ENCODE measurements at places on chromosomes 4 and X.

- peak; percentile 42 for DNase-seq
Observed at GRCh38 chrX:6052111-6052745, 176.4 kb downstream of the NLGN4X start.

DNA sequence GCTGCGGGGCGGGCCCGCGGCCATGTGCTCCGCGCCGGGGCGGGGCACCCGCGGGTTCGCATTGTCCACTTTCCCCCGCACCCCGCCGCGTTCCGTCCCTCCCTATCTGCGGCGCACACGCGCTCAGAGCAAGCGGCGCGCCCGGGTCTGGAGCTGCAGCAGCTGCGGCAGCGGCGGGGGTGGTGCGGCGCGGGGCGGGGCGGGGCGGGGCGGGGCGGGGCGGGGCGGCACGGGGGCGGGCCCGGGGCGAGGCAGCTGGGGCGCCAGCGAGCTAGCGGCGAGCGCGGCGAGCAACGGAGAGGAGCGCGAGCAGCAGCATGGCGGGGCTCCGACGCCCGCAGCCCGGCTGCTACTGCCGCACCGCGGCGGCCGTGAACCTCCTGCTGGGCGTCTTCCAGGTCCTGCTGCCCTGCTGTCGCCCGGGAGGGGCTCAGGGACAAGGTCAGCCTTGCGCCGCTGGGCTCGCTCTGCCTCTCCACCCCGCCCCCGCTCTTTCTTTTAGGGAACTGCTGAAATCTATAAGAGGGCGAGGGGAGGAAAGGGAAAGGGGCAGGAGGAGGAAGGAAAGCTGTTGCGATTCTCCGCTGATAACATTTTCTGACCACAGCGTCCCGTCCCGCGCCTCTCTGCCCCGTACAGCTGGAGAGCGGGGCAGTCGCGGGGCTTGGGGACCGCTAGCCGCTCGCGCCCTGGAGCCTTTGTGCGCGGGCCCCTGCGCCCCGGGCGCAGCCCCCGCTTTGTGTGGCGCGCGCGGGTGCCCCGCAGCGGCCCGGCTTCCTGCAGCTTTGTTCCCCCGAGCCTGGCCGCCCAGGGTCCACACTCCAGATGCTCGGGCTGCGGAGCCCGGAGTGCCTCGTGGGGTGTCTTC lies at the start of gene TMEM131L:
TSS of gene TMEM131L (plus strand) at position 280 of the 868 bp plus-strand sequence. CDS start at position 318, 38 bp downstream.
- DNase-seq, result no peak

DNA sequence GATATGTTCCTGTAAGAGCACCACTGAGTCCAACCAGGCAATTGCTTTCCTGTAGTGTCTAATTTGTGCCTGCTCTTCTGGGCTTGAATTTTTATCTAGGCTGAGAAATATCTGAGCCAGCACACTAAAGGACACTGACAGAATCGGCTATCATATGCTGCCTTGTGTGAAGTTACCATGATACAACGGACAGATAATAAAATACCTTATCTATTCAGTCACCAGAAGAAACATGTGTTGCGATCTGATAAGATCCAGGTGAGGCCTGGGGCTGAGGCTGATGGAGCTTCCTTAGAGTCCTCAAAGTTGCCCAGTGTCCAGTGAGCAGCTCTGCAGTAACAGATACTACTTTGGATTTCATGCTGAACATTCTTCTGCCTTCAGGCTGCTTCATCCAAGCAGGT lies 111.8 kb downstream of the ZNF518B start:
- DNase-seq, result no peak

- no peak for DNase-seq
Observed at GRCh38 chrX:68443155-68443868, 10.0 kb upstream of the OPHN1 start.

- DNase-seq, result no peak
Observed at GRCh38 chr4:6049985-6050384, 31.8 kb upstream of the C4orf50 start.

GRCh38 chr4:48654015-48654664 lies 125.9 kb downstream of the FRYL start:
- DNase-seq, result no peak

GRCh38 chr4:8071766-8072165 lies 86.8 kb downstream of the ABLIM2 start:
- no peak for DNase-seq

DNA sequence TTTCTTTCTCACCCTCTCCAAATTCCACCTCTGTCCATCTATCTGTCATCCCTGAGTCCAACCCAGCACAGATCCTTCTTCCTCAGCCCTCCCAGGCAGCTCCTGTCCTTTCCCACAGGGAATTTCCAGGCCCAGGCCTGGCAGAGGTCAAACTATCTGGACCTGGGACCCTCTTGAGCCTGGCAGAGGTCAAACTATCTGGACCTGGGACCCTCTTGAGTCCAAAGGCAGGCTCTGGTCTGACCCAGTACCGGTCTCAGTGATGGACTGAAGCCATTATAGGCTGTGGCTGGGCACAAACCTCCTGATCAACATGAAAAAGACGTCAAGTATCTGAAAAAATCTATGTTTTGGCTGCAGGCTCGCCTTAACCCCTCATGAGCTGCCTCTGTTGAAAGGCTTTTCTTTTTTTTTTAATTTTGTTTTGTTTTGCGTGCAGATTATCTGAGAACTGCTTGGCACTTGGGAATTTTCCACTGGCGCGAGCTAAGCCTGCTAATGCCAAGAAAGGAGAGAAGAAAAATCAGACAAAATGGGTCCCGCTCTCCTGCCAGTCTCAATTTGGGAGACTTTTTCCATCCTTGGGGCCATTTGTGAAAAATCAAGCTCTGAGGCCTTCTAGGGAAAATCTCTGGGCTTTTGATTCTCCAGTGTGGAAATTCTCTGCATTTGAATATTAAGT lies 31.2 kb downstream of the MSX1 start:
- no peak for DNase-seq

GRCh38 chr4:160020804-160021203 lies 917.9 kb downstream of the RAPGEF2 start:
- no peak for DNase-seq

DNA sequence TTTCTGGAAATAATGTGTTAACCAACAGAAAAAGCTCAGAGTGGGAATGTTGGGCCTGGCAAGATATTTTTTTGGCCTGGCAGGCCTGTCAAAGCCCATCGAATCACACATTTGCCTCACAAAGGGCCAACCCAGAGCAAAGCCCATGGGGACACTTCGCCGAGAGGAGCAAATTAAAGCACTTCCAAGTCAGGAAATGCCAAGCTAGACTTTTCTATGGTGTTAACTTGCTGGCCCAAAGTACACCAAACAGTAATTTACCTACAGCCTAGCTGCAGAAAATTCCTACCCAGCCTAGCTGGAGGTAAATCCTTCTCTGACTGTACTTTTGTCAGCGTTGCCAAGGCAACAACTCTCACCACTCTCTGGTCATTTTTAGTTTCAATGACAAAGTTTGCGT lies 288.6 kb upstream of the LDB2 start:
- DNase-seq, result no peak

DNA sequence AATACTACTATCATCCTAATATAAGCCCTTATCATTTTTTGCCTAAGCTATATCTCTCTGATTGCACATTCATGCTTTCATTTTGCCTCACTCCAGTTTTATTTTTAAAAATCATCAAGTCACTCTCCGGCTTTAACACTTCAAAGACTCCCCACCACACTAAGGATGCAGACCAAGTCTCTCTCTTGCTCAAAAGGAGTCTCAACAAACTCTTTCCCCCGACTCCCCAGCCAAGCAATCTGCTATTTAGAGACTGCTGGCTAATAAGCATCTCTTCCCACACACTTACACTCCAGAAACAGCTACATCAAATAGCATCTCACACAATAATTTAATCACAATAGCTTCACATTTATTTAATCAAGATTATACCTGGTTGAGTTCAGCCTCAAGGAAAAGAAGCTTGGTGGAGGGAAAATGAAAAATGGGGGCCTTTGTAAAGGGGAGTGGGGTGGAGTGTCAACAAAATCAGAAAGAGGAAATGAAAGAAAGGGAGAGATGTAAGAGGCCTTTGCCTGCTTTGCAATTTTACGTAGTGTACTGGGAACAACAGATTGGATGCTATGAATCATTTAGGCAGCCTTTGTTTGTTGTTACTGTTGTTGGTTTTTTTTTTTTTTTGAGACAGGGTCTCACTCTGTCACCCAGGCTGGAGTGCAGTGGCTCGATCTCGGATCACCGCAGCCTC lies 104.1 kb upstream of the MCF2 start:
- DNase-seq, result no peak

DNA sequence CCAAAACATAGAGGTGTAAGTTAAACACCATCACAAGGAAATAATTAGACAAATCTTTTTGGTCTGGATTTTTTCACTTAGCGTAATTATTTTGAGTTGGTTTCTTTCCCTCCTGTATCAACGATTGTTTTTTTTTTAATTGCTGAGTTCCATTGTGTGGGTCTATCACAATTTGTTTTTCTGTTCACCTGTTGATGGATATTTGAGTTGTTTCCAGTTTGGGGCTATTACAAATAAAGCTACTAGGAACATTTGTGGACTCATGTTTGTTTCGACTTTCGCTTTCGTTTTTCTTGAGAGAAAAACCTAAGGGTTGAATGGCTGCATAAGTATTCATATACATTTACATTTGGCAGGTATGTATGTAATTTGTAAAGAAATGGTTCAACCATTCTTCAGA lies 20.4 kb upstream of the FBXW7 start:
- DNase-seq, result no peak

- DNase-seq, result no peak
Observed at GRCh38 chr4:90112715-90113114, 14.5 kb upstream of the CCSER1 start.

- no peak for DNase-seq
Observed at GRCh38 chr4:141575884-141576283, 60.5 kb upstream of the IL15 start.

- DNase-seq, result no peak
Observed at GRCh38 chr4:38995660-38996005, 36.6 kb downstream of the TMEM156 start.

DNA sequence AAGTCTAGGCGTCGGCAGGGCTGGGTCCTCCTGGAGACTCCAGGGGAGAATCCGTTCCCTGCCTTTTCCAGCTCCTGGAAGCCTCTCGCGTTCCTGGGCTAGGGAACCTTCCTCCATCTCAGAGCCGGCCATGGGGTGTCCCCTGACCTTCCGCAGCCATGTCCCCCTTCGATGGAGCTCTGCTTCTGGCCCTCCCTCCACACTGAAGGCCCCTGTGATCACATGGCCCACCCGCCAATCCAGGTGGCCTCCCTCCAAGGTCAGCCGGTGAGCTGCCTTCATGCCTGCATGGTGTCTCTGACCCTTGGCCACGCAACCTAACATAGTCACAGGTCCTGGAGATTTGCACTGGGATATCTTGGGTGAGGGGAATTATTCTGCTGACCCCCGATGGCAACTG lies 69.6 kb downstream of the TRMT44 start:
- peak; percentile 40 for DNase-seq

DNA sequence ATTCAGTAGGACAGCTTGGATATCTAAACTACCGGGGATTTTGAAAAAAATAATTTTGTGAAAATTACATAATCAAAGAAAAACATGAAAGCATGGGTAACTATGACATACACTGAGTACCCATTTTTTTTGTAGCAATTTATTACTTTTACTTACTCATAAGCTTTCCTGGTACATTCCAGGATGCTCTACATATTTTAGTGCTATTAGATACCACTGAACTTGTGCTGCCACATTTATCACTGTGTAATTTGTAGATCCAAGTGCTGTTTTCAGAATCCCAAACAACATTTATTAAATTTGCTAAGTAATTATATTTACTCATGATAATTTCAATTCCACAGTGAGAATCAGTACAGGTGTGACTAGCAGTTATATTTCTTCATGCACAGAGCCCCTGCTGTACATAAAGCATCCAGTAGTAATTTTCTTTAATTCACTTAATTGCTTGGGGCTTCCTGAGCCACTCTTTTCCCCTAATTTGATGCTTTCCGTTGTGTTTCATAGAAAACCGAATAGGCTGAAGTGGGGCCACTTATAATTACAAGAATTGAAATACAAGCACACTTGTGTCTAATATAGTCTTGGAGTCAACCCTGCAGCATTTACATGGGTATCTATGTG lies 2254.4 kb downstream of the ARAP2 start:
- DNase-seq, result no peak

DNA sequence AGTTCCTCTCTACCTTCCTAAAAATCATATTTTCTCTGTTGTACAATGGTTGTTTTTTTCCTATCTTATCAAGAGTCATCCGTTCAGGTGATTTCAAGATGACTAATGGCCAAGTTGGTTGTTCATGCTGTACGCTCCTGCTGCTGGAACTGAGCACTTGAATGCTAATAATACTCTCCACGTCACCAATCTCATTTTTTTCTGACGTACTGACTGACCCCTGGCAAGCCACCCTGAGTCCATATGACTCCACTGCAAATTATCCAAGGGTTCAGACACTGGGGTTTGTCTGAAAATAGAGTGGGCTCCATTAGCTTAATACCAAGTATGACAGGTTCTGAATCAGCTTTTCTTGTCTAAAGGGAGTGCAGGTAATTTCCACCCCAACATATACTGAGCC lies 21.1 kb upstream of the GPR50 start:
- DNase-seq, result no peak

GRCh38 chr4:139676913-139677585 lies 11.4 kb downstream of the MGST2 start:
- DNase-seq, result no peak

DNA sequence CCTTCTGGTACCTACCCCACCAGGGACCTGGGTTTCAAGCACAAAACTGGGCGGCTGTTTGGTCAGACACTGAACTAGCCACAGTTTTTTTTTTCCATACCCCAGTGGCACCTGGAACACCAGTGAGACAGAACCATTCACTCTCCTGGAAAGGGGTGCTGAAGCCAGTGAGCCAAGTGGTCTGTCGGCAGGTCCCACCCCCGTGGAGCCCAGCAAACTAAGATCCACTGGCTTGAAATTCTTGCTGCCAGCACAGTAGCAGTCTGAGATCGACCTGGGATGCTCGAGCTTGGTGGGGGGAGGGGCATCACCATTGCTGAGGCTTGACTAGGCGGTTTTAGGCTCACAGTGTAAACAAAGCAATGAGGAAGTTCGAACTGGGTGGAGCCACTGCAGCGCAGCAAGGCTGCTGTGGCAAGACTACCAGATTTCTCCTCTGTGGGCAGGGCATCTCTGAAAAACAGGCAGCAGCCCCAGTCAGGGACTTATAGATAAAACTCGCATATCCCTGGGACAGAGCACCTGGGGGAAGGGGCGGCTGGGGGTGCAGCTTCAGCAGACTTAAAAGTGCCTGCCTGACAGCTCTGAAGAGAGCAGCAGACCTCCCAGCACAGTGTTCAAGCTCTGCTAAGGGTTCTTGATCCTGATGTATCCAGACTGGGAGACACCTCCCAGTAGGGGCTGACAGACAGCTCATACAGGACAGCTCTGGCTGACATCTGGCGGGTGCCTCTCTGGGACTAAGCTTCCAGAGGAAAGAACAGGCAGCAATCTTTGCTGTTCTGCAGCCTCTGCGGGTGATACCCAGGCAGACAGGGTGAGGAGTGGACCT lies 223.0 kb downstream of the COX18 start:
- DNase-seq, result no peak

Data from RWPE2 (cell line).